ENCODE measurements at places on chromosomes 6 and 20.

DNA sequence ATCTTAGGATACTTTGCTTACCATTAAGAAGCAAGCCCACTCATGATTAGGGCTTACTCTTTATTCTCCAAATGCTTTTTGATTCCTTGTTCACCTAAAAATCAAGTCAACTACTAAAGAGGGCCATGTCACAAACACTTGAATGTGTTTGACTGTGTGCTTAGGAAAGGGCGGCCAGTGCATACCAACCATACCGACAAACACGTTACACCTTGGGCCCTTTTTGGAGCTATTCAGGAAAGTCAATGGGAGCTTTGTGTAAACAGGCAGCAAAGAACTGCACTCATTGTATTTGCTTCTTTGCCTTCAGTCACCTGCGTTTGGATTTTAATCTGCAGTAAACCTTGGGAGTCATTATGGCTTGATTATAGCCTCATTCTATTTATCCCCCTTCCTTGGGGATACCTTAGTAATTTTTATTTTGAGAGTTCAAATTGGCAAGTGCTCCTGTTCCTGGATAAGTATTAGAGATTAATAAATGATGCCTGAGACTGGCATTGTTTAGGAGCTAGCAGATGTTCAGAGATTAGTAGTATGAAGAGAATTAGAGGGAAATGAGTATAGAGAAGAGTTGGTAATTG, 102.6 kb upstream of the HDGFL1 start:
- DNase-seq, result no peak

- DNase-seq, result no peak
These were observed 1.7 kb upstream of the FBXO5 start for GRCh38 chr6:152984513-152984872.

DNA sequence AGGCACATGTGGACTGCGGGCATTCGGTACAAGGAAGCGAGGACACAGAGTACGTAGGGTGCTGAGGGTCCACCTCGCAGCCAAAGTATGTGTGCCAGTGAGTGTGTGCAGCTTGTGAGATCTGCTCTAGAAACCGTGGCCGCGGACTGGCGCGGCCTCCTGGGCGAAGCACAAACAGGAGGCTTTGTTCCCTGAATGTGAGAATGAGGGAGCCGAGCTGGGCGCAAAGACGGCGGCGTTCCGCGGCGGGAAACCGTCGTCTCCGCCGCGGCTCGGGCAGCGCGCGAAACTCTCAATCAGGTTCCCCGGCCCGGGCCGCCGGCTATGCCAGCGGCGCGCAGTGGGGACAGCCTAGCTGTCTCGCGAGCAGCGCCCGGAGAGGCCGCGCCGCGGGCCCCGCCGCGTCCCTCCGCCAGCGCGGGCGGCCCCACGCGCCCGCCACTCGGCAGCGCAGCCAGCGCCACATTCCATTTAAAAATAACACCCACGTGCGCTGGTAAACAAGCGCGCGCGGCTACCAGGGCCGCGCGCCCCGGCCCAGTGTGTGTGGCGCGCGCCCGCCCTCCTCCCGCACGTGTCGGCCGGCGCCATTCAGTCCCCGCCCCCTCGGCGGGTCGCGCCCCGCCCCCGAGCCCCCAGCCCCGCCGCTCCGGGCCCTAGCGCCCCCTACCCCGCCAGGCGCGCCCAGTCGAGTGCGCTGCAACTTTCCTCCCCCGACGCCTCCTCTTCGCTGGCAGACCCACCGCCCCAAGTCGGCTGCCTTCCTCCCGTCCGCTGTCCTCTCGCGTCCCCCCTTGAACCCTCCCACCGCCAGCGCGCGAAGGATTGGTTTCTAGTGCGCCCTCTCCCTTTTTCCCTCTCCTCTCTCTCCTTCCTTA, 3.0 kb upstream of the FOXO3 start:
- DNase-seq, result no peak

DNA sequence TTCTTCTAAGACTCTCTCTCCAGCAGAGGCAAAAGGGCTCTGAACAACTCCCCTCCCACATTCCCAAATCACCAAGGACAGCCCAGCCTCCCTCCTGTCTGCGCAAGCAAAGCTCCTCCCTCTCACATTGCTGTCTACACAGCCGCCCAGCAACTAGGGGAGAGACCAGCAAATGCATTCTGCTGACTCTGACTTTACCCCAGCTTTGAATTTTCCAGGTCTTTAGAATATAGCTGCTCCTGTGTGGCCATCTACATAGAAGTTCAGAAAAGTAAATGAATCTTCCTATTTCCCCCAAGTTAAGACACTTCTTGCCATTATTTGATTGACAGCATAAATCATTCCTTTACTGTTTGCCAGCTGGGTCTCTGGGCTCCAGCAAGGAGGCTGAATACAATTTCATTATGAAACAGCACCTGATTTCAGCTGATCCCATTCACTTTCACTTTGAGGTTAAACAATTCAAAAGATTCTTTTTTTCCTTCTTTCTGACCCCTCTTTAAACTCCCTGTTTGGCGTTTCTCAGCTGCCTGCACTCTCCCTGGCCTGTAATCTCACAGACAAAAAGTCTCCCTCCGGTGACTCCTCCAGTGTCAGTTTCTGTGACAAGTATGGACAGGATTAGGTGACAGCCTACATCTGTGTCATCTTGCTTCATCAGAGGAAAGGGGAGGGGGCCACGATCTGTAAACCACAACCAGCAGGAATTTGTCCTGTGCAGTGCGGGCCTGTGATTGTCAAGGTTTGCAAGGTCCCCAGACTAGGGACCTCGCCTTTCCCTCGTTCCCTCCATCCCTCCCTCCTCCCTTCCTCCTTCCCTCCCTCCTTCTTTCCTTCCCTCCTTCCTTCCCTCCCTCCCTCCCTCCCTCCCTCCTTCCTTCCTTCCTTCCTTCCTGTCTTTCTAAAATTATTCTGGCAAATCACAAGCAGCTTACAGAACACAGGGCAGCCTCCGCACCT, 205.6 kb upstream of the RIN2 start:
- no peak for DNase-seq

DNA sequence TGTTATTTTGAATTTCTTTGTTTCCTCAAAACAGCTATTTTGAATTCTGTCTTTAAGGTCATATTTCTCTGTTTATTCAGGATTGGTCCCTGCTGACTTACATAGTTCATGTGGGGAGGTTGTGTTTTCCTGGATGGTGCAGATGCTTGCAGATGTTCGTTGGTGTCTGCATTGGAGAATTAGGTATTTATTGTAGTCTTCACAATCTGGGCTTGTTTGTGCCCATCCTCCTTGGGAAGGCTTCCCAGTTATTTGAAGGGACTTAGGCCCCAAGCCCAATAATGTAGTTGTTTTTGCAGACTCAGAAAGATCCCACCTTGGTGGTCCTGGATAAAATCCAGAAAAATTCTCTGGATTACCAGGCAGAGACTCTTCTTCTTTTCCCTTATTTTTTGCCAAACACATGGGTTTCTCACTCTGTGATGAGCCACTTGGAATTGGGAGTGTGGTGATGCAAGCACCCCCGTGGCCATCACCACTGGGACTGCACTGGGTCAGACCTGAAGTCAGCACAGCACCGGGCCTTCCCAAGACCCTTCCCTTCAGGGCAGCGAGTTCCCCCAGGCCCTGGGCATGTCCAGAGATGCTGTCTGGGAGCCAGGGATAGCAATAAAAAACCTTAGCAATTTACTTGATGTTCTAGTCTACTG, 81.6 kb upstream of the EZR start:
- no peak for DNase-seq

- no peak for DNase-seq
These were observed 27.0 kb downstream of the ITCH start for GRCh38 chr20:34389954-34390555.

GRCh38 chr6:72798196-72798595, 176.3 kb downstream of the KCNQ5 start:
- DNase-seq, result no peak

DNA sequence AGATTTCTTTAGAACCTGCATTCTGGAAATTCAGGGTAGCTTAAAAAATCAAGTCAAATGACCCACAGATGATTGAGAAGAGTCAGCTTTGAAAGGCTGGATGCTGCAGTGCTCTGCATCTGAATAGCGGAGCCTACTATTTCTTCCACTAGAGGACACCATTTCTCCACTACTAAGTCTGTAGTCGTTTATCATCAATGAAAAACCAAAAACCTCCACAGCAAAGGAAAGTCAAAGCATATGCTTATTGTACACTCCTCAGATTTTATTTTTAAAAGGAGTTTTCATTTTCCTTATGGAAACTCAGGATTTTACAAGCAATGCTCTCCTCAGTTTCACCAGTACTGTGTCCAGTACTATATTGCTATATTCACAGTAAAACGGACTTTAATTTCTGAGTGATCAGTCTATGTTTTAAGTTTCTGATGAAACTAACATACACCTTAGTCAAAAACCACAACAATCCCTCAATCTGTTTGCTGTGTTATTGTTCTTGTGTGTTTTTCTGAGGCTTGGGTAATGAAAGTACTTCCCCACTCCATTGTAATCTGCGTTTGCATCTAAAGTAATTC, 50.5 kb upstream of the ENPP5 start:
- peak; percentile 10 for DNase-seq

GRCh38 chr6:125714441-125715090, 34.9 kb upstream of the HEY2 start:
- DNase-seq, result no peak

DNA sequence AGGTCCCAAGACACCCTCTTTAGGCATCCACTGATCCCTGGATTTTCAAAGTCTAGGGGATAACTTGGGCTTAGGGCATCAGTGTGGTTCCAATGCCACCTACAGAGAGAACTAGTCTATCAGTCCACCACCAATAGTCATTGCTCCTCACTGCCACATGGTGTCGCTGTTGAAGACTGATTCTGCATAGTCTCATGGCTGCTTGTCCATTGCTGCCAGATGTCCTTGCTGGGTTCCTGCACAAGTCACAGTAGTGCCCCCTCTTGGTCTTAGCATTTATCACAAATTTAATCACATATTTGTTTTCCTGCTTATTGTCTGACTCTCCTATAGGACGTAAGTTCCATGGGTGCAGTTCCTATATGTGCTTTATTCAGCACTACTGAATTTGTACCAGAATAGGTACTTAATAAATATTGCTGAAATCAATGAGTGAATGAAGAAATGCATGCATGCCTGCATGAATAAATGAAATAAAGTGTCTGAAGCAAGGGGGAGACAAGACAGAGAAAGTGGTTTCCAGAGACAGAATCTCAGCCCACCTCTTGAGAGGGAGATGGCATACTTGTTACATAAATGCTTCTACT, 45.9 kb upstream of the RALY start:
- no peak for DNase-seq

DNA sequence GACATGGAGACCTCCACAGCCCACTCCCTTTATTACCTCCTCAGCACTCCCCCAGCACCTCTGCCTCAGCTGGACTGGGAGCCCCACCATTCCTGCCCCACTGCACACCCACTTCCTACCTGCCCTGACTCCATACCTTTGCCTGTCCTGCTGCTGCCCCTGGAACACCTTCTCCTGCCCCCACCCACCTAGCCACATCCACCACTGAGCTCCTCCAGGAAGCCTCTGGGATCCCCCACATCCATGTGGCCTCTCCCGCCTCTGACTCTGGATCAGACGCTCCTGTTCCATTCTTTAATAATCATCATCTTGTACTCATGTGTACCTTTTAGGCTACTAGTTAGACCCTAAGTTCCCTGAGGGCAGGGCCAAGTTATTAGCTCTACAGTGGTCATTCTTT, 2.2 kb upstream of the SDCBP2 start:
- no peak for DNase-seq

DNA sequence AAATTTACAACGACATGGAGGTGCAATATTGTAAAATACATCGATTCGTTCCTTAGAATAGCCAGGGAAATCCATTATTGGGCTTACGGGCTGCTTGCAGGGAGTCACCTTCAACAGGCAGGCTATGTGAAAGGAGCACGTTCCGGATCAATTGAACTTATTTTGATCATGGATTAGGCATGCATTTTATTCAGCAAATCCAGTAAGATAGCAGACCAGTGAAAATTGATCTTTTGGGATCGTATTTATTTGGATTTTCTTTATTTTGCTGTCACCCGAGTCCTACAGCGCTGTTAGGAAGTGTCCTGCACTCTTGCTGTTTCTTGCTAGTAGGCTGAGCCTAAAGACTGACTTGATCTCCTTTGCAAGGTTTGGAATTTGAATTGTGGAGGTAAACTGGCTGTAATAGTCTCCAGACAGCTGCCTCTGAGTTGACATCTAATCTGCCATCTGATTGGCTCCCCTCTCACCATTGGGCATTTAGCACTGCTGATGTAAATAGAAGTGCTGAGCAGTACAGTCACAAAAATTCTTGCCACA, 3.0 kb downstream of the ARID1B start:
- DNase-seq, result peak; percentile 78

GRCh38 chr6:44217332-44218143, 812 bp downstream of the MYMX start:
- no peak for DNase-seq

- no peak for DNase-seq
These were observed 6.5 kb downstream of the PEDS1 start for GRCh38 chr20:50146732-50147662.

- DNase-seq, result no peak
These were observed 88.8 kb downstream of the YTHDF1 start for GRCh38 chr20:63126876-63127699.

DNA sequence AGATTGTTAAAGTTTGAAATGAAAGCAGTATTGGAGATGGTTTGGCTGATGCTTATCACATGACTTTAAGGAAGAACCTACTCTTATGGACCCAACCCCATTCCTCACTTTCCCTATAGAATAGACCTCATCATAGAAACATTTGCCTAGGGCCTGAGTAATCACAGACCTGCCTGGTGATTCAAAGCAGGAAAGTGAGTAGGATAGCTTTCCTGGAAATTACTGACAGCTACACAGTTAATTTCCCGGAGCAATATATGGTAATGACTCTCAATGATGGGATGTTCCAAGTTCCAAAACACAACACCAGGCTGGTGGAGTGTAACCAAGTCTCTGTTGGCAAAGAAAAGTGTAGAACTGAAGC, 233.8 kb downstream of the SIM1 start:
- peak; percentile 71 for DNase-seq

DNA sequence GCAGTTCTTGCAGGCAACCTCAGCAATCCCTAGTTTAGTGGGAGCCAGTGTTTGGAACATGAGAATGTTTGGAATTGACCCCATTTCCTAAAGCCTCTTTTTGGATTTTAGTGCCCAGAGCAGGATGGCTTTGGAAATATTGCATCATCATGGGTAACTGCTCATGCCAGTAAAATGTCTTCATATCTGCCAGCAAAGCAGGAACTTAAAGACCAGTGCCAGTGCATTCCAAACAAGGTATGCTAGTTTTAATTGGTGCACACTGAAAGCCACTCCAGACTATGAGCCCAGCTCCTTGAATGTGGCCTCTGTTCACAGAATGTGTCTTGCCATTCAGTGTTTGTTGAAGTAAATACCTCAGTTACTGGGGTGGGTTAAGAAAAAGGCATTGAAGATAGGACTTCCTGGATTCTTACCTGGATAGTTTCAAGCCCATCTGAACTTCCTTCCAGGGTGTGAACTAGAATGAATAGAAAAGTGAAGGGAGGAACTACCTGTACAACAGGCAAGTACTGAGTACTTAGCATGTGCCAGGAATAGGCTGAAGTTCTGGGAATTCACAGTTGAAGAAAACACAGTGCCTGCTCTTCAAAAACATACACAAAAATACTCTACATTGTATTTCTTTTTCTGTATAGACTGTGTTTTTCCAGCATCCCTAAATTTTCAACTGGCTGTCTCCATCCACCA, 70.5 kb downstream of the COL19A1 start:
- no peak for DNase-seq

- no peak for DNase-seq
These were observed 244.9 kb downstream of the TSHZ2 start for GRCh38 chr20:53216856-53217576.

GRCh38 chr6:18585032-18585573, 198.0 kb downstream of the RNF144B start:
- DNase-seq, result no peak

GRCh38 chr6:113287396-113287795, 569.7 kb upstream of the MARCKS start:
- DNase-seq, result no peak

- DNase-seq, result no peak
These were observed 326.7 kb upstream of the CNR1 start for GRCh38 chr6:88492824-88493223.
